ENCODE measurements at places on chromosomes 1 and 21.

GRCh38 chr1:109188781-109189180, 24.9 kb upstream of the SARS1 start:
- no peak for DNase-seq

GRCh38 chr1:10663678-10664035, 132.8 kb downstream of the CASZ1 start:
- no peak for DNase-seq

GRCh38 chr1:204558467-204558866, 42.3 kb downstream of the MDM4 start:
- no peak for DNase-seq

DNA sequence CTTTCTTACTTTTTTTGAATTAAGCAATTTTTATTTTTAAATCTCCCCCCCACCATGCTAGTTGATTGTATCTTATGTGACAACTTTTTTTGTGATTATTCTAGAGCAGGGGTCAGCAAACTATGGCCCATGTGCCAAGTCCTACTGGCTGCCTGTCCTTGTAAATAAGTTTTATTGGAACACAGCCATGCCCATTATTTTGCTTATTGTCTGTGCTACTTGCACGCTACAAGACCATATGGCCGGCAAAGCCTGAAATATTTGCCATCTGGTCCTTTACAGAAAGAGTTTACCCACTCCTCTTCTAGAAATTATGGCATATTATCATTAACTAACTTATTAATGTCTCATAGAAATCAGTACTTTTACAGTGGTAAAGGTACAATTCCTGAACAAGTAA, 51.7 kb downstream of the AK5 start:
- DNase-seq = no peak

GRCh38 chr1:184569106-184569505, 182.3 kb downstream of the C1orf21 start:
- no peak for DNase-seq

GRCh38 chr1:116302281-116302680, 70.8 kb upstream of the ATP1A1 start:
- DNase-seq = no peak

- no peak for DNase-seq
Measured at GRCh38 chr1:23098463-23099170, 70.0 kb downstream of the LUZP1 start.

- no peak for DNase-seq
Measured at GRCh38 chr1:210826686-210827085, 307.3 kb downstream of the KCNH1 start.

GRCh38 chr1:14482784-14483450, 115.6 kb upstream of the KAZN start:
- no peak for DNase-seq

- DNase-seq = no peak
Measured at GRCh38 chr1:78005755-78006154, 1.0 kb downstream of the DNAJB4 start.

DNA sequence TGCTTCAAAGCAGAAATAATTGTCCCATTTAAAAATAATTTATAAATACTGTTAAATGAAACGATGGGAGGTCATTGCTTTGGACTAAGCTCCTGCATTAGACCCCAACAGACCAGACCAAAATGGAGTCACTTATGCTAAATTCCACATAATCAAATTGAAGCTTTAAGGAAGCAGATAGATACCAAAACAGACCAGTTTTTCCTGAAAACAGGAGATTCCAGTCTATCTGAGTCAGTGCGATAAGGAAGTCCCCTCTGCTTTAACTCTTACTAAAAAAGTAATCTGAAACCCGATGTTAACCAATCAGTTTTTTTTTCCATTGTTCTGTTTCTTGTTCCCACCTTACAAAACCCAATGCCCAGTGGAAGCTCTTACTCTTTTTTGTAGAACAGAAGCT, 16.2 kb upstream of the DNASE2B start:
- DNase-seq = no peak

GRCh38 chr1:150065184-150065871, 2.2 kb upstream of the VPS45 start:
- DNase-seq = no peak

DNA sequence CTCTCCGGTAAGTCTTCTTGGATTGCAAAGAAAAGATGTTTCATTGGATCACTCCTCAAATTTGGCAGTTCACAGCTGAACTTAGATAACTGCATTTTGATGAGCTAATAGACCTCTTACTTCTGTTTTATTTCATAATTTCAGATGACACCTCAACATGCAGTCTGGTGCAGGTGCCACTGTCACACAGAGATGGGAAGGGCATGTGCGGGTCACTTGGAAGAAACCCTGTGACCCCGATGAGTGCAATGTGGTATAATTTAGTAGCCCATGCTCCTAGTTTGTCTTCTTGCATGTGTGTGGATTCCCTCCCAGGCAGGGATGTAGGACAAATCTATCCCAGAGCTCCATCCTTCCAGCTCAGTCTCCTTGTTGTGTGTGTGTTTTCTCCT, 481 bp upstream of the SLAMF1 start:
- DNase-seq = no peak

- peak; percentile 7 for DNase-seq
Measured at GRCh38 chr1:169003864-169004516, 102.5 kb upstream of the ATP1B1 start.

GRCh38 chr1:91325456-91325855, 79.2 kb downstream of the HFM1 start:
- DNase-seq = no peak

DNA sequence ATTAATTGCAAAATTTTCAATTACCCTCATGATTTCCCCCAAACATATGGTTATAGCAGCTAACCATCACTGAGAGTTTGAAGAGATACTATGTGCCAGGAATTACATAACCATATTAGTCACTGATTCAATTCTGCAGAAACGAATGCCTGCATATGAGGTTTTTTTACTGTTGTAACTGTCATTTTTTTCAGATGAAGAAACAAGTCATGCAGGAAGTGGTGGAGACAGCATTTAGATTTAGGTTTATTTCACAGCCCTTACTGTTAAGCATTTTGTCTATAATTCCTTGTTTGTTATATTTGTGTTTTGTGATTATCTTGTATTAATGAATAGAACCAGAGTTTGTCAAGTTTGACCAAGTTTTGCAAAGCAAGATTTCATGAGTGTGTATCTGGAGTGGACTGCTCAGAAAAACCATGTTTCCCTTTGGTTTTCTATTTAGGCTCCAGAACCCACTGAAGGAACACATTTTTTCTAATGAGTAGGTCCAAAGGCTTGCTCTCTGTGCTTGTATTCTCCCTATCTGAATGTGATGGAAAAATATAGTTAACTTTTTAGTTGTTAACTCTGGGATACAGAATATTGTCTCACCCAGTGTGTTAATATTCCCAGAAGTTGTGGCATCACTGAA, 308.5 kb upstream of the ADAMTS5 start:
- DNase-seq = no peak

DNA sequence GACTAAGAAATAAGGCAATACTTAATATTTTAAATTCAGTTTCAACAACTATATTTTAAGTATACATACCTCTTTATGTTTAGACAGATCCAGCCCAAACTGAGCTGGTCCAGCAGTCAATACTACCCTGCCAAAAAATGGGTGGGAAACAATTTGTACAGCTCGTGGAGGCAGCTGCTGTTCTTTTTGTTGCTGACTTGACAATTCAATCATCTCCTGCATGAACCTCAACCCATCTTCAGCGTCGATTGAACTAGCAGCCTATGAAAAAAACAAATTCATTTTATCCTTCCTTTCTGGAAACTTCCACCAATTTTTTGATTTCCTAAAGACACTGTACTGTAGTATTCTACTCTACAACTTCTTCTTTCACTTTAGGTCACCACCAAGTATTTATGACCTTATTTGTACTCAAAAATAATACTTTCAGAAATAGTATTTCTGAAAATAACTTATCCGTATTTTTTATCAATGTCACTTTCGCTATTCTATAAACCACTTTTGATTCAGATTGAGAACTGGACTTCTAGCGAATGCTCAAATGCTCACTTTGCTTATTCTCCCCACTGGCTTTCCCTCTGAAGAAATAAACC, 46.5 kb downstream of the EDEM3 start:
- DNase-seq = no peak

GRCh38 chr1:157235307-157235706, 97.1 kb upstream of the ETV3 start:
- no peak for DNase-seq

DNA sequence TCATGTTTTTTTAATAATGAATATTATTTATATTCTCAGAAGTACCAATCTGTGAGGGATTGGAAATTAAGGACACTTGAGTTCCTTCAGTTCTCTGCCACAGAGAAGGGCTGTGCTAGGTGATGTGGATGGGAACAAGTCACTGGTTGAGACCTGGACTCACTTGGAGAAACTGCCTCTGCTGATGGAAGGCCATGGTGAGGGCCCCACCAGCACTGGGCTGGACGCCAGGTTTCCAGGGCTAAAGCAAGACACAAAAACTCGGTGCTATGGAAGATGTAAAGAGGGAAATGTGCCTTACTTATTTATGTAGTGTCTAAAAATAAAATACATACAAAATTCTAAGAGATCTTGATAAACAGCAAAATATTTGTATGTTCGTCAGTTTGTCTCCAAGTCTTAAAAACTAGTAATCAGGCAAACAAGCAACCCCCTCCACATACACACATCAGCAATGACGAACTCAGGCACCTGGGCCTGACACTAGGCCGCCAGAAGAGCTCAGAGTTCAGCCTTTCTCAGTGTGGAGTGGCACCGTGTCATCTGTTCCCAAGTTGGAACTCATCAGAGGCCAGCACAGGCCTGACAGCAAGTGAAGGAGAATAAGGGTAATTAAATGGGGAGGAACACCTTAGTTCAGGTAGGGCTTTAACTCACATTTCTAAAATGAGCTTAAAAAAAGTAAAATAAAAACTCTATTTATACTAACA, 19.6 kb downstream of the SIPA1L2 start:
- no peak for DNase-seq

- no peak for DNase-seq
Measured at GRCh38 chr1:116574581-116575291, 3.9 kb upstream of the CD58 start.

- no peak for DNase-seq
Measured at GRCh38 chr1:192566657-192567056, 8.9 kb upstream of the RGS1 start.

DNA sequence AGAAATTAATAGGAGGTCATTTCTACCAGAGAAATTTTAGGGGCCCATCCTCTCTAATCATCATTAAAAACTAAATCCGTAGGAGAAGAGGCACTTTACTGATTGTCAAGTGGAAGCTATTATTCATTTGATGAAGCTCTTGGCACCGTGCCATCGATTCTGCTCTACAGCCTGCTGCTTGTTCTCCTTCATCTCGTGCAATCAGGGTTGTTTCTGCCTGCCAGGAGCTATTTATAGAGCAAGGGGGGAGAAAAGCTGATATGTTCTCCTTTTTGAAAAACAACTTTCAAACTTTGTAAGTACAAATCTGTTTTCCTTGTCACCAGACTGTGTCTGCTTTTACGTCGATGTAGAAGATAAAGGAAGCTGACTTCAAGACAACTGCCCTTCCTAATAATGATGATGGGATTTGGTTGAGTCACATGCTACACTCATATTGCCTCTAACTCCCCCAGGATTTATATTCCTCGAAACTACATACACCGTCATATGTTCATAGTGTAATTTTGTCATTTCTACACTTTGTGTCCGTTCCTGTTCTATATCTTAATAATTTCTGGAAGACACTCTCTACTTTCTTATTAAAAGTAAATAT, 169.6 kb upstream of the LHX8 start:
- no peak for DNase-seq

GRCh38 chr1:60425528-60425927, 352.0 kb upstream of the C1orf87 start:
- no peak for DNase-seq

DNA sequence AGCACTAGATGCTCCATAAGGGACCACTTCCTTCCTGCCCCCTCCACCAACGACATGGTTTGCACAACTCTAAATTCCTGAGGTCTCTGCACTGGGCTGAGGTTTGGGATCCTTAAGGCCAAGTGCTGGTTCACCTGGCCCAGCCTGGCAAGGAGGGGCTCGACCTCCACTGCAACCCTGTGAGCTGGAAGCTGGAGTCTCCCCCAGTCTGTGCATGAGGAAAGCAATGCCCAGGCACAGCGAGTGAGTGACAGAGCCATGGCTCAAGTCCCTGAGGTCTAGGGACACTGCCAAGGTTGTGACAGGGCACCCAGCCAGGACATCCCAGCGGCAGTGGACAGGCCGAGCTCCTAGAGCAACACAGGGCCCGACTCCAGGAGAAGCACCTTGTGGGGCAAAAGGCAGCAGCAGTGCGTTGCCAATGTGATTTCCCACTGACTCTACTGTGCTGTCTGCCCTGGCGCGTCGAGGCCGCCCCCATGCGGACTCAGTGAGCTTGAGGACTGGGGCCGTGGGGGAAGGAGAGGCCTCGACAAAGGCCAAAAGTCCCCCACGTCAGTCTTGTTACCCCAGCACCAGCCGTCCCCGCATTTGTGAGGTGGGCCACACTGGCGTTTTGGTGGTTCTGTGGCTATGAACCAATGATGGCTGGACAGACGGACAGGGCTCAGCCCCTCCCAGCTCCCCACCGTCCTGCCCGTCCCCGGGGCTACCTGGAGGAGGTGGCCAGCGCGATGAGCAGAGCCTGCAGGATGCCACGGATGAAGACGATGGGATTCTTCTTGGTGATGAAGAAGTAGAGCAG, 30.0 kb downstream of the PODN start:
- no peak for DNase-seq

- DNase-seq = no peak
Measured at GRCh38 chr1:48236716-48237470, 14.4 kb downstream of the SLC5A9 start.

DNA sequence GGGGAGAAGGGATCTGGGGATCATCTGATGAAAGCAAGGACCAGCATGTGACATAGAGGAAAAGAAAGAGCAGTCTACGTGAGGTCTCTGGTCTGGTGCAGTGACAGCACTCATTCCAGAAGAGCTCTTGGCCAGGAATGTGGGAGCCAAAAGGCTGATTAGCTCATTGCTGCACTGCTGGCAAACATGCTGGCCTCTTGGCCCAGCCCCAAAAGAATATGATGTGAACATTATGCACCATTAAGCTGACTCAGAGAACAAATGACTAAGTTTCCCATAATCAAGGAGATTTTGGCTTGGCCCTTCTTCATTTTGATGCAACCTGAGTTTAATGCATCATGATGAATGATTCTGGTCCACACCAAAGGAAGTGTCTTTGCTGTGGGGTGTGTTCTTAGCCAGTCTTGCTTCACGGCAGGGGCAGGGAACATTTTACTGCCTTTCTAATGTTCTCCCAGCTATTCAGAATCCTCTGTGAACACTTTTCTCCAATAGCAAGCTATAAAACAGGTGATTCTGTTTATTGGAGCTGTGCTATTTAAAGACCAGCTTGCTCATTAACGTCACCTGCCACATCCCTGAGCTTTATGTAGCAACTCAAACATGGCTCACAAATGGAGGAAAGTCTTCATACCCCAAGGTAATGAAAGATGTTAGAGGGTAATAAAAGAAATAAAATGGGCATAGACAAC, 55.1 kb downstream of the PCBP3 start:
- peak; percentile 55 for DNase-seq

DNA sequence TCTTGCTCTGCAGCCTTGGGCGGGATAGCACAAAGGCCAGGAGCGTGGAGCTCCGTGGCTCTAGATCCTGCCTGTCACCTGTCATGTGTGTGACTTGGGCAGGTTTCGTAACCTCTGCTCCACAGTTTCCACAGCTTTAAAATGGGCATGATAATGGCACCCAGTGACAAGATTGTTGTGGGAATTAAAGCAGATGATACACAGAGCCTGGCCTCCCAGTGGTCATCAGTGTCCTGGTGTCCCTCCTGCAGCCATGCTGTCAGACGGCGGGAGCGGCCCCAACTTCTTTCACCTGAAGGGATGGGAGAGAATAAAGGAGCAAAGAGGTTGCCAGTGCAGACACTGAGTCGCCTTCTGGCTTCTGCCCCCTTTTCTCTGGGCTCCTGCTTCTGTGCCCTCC, 61.5 kb downstream of the SLC37A1 start:
- DNase-seq = no peak

GRCh38 chr1:17470021-17470799, 30.7 kb upstream of the RCC2 start:
- no peak for DNase-seq
